ENCODE measurements at places on chromosomes 16 and 17.
A peak's percentile ranks its signal among the peaks of the same experiment; 100 is the strongest.

DNA sequence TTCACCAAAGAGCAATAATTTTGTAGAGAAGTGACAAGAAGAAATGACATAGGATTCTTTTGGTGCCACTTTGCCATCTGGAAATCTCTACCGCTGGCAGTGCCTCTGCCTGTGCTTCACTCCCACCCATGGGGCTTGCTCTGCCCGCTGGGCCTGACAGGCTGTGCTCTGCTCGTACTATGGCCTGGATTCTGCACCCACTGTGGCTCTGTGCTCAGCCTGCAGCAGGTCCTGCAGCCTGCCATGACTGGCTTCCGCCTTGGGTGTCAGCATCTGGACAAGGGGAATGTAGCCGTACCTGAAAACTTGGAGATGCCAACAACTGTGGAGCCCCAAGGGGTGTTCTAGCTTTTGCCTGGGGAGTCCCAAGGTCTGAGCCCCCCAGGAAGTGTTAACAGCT, 792.3 kb downstream of the CDH8 start:
- no peak for DNase-seq

GRCh38 chr17:39706921-39707337, 7.1 kb downstream of the ERBB2 start:
- no peak for DNase-seq

DNA sequence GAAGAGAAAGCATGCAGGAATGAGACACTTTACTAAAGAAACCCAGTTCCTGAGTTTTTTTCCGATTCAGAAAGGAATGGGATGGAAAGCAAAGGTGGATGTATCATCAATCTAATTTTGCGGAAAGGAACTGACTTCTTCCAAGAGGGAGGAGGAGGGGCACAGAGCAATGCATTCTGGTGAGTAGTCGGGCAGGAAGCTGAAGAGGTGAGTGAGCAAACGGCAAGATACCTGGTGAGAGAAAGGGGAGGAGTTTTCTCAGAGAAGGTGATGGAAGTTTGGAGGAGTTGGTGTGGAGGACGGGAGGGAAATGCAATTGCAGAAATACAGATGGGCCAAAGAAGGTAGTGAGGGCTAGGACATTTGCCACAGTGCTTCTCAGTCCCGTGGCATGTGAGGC, 713.2 kb downstream of the KCNJ2 start:
- DNase-seq, result no peak

DNA sequence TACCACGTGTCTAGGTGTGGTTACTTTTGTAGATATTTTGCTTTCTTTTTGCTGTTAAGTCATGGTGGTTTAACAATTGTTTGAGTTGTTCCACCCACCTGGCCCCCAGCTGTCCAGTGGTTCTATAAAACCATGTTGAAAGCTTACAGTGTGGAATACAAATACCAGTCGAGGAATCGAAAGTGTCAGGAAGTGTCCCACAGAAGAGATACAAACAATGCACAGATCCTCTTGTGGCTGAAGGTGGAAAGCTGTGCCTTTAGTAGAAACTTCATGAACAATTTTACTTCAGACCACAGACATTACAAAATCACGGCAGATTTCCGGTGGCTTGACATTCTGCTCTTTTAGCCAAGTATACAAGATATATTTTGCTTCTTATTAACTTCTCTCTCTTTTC, 782.4 kb upstream of the SOX9 start:
- no peak for DNase-seq

DNA sequence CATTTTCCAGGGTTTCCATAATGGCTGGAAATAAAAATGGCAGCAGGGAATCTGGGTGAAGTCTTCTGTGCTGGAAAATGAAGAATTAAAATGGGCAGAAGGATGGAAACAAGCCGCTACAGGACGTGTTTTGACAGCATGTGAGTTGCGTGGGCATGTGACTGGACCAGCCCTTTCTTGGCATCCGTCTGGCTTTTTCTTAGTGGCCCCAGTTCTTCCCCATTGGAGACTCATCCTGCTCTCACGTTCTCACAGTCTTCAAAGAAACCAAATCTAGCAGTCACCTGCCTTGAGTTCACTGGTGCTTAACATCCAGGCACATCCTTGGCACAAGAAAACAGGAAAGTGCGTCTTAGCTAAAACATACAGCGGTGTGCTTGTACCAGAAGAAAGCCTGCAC, 180.2 kb upstream of the CACNG5 start:
- DNase-seq, result no peak

GRCh38 chr16:57994361-57994760, 6.1 kb downstream of the ZNF319 start:
- DNase-seq, result no peak

DNA sequence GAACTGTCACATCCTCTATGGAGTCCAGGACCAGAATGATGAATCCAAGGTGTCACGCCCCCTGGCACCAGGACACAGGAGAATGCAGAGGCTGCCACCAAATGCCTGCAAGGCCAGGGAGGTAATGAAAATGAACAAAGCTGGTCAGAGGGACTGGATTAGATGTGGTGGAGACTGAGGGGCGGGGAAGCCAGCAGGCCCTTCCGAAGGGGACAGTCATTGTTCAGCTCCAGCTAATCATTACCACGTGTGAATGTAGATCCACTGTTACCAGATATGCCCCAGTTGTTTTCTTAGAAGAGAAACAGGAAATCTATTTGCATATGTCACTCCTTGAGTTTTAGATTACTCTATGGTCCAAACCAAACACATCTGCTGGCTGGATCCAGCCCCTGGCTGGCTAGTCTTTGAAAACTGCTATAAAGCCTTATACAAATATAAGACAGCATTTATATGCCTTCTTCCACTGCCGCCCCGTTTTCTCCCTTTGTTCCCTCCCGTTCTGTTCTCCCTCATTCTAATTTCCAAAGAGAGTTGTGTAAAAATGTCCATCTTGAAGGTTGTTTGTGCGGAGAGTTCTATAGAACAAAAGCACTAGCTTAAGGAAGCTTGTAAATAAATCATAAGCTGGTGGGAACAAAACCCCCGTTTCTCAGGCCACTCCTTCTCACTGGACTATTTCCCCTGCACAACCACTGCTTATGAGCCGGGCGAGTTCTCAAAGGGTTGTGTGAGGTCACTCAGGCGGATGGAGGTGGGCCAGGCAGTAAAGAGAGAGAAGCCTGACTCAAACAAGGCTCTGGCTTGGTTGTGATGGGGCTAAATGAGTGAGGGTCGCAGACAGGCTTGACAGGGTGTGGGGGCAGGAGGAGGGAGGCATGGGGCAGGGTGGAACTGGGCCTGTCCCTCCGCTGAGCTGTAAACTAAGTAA, 14.2 kb downstream of the CRYM start:
- no peak for DNase-seq

- DNase-seq, result no peak
These were observed 2.4 kb downstream of the NATD1 start for GRCh38 chr17:21250854-21251253.

DNA sequence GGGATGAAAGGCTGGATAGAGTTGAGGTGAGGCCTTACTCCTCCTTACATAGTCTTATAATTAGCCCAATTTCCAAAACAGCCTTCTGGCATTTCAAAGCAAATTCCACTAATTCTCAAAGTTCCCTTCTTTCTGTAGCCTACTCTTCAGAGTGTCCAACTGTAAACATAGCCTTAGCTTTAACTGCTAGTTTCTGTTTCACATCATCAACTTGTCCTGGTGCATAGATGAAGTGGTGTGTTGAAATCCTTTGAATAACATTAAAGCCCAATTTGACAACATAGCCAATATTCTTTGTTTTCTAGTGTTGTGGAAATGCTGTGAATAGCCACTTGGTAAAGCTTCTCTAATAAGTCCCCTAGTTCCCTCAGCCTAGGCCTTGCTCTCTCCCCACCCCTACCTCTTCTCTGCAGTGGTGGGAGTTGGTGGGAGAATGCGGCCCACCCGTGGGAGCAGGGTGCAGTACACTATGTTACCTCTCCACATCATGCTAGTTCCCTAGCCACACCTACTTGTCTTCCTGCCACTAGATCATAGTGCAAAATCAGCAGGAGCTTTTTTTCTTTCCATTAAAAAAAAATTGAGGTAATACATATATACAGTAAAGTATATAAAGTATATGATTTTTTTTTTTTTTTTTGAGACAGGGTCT, 127.0 kb upstream of the HAS3 start:
- no peak for DNase-seq

- peak; percentile 34 for DNase-seq
These were observed 231.9 kb downstream of the SEC14L1 start for GRCh38 chr17:77372444-77373298.

DNA sequence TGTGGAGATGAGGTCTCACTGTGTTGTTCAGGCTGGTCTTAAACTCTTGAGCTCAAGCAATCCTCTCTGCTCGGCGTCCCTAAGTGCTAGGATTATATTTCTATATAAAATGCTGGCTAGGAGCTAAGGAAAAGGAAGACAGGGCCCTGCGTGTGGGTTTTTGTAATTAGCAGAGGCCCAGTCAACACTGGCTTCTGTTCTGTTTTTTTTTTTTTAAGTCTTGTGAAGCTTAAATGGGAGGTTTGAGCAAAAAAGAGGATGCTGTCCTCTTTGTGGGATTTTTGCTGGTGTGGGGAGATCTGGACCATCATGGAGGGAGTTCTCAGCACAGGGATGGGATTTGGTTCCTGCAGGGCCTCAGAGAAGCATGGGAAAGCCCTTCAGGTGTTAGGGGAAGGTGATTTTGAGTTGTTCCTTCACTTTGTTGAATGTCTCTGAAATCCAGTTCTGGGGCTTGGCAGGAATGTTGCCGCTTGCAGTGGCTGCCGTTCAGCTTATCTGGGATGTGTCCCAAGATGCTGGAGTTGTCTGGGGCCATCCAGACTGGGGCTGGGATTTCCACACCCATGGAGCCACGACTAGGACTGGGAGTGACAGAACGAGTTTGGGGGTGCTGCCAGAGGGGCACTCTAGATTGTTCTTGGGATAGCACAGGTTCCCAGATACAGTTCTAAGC, 4.2 kb downstream of the PYCARD start:
- DNase-seq, result no peak
